Activated naive CD8-positive, alpha-beta T cell treated with anti-CD3 and anti-CD28 coated beads, Interleukin-2, amount 10 ng/mL, durations not matched to agents 7 days and 5 days (primary cell): ENCODE measurements at places on chromosomes 16 and 17.

GRCh38 chr16:26985100-26986065 lies 81.3 kb upstream of the C16orf82 start:
- no peak for DNase-seq

GRCh38 chr16:55062442-55062841 lies 131.8 kb downstream of the IRX5 start:
- no peak for DNase-seq

DNA sequence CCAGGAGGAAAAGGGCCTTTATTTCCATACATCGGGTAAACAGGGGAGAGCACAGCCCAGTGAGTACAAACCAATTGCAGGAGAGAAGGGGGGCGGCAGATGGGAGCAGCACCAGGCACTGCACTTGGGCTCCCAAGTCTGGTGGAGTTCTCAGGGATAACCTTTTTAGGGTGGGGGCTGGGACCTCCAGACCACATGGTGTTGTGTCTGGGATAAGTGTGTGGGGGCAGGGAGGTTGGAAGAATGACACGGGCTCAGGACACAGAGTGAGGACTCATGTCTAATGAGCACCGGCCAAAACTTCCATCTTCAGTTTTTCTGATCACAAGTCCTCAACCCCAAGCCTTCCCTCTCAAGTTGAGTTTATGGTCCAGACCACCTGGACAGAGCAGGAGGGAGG lies 30.6 kb downstream of the PIPOX start:
- no peak for DNase-seq

DNA sequence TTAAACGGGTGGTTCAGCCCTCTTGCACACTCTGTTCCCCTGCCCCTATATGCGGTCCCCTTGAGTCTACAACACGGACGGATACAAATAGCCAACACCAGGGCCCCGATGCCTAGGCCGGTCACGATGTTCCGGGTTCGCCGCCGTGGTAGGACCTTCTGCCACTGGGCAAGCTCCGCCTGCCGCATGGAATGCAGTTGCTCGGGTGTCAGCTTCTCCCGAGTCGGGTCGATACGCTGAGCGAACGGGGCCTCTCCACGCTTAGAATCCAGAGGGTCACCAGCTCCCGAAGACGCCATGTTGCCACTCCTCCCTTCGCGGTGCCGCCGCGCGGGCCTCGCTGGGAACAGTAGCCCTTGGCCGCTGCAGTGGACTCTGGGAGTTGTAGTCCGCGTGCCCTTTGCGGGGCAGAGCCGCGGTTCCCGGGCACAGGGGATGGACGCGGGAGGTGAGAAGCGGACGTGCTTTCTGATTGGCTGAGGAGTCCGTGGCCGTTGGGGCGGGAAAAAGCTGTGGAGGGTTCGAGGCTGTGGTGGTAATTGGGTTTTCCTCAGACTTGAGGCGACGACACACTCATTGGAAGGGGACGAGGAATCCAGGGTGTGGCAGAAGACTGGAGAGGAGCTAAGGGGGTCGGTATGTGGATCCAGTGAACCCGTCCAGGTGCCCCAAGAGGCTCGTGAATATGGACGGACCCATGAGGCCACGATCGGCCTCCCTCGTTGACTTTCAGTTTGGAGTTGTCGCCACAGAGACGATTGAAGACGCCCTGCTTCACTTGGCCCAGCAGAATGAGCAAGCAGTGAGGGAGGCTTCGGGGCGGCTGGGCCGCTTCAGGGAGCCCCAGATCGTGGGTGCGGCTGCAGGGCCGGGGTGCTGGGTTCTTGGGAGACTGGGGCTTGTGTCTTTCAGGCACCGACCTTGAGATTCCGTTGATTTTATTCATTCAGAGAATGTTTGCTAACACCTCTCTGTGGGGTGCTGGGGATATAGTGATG lies at the start of the genes CNTD1 and COA3:
TSS of gene CNTD1 (plus strand) at position 479 of the 998 bp plus-strand sequence. CDS start at position 686, 207 bp downstream.
TSS of gene COA3 (minus strand) at position 322 of the 998 bp plus-strand sequence. CDS start at position 299, 23 bp downstream.
- DNase-seq = peak; percentile 85

GRCh38 chr17:82848022-82848592 lies 8.3 kb upstream of the ZNF750 start:
- DNase-seq = peak; percentile 51

GRCh38 chr17:30379903-30380381 lies 1.2 kb downstream of the CPD start:
- no peak for DNase-seq

DNA sequence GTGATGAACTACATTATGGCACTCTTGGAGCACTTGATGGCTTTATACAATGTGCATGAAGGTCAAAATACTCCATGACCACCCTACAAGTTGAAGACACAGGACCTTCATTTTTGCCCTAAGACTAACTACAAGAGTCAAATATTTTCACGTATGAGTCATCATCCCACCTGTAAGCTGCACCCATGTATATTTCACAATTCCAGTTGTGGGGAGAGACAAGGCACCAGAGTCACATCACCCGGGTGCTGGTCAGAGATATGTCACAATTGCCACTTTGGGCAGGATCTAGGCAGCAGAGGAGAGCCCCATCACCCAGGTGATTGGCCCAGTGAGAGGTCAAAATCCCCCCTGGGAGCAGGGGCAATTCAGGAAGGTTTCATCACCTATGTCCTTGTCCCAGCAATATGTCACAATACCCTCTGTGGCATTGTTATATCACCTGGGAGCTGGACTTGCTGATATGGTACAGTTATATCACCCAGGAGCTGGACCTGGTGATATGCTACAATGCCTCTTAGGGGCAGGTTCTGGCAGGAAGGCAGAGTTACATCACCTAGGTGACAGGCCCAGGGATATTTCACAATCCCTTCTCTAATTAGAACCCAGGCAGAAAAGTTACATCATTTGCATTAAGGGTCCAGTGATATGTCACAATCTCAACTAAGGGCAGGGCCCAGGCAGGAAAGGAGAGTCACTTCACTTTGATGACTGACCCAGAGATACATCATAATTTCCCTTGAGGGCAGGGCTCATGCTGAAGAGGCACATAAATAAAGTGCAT lies 1839.2 kb downstream of the TP53TG3F start:
- DNase-seq = no peak

- DNase-seq = no peak
Measured at GRCh38 chr16:8355675-8356074, 234.6 kb downstream of the TMEM114 start.

- DNase-seq = no peak
Measured at GRCh38 chr17:57485916-57486881, 229.9 kb downstream of the MSI2 start.
